ENCODE measurements at places on chromosomes 7 and 10.

GRCh38 chr10:84428711-84429110 lies 100.3 kb downstream of the CCSER2 start:
- no peak for DNase-seq

DNA sequence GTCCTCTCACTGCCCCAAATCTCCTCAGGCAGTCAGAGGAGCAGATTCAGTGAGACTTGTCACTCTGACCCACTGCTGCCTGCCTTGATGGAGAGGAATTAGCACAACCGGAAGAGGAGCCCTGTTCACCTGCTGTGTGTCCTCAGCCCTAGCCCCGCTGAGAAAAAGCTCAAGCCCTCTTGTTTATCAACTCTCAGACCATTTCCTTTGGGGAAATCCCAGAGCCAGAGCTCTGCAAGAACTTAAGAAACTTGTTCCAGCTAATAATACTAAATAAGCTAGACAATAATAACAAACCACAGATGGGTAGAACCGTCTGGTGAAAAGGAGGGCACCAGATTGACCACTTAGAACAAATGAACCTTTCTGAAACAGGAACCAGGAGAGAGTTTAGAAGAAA lies 37.7 kb upstream of the ITGB1 start:
- DNase-seq, result no peak

GRCh38 chr10:22442063-22442462 lies 96.8 kb downstream of the SPAG6 start:
- DNase-seq, result no peak

GRCh38 chr7:131843898-131844331 lies 287.5 kb upstream of the PODXL start:
- DNase-seq, result no peak

DNA sequence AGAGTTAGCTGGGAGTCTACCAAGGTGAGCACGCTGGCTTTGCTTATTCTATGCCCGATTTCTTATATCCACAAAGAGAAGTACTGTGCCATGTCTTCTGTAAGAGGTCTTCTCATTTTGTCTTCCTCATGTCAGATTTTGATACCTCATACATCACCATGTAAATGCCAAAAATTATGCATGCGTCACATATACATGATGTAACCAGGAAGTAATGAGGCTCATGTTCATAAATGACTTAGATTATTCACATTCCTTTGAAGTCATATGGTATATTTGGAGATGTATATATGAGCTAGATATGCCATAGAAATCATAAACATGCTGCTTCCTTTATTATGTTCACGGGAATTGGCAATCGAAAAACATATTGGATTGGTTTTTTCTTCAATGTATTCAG lies 97.7 kb upstream of the CELF2 start:
- no peak for DNase-seq

GRCh38 chr7:47428768-47429472 lies 153.0 kb downstream of the TNS3 start:
- DNase-seq, result no peak

DNA sequence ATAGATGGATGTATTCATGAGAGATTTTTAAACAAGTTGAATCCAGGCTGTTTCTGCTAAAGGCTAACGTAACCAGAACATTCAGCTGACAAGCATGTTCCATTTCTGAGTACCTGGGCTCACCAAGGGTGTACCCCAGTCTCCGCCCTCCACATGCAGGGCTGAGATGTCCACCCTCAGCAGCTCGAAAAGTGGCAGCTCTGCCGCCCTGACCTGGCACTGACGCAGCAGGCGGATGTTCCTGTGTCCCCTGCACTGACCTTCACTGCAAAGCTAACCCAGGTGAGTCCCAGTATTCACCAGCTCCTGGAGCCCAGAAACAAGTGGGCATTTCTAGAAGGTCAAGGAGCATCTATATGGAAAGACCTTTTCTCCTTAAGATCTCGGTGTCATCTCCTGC lies 437.4 kb downstream of the PTPRN2 start:
- DNase-seq, result no peak

- DNase-seq, result no peak
Measured at GRCh38 chr10:26194275-26194674, 22.3 kb upstream of the GAD2 start.

DNA sequence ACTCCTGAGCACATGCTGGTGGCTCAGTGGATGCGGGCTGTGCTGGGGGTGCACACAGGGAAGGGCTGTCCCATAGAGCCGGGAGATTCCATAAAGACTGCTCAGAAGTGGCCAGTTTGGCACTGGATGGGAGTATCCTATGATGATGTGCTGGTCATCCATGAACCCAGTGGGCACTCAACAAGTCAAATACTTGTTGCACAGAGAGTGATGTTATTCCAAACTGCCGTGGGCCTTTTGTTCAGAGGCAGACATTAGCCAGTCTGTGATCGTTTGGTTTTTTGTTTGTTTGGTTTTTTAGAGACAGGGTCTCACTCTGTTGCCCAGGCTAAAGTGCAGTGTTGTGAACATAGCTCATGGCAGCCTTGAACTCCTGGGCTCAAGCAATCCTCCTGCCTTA lies 30.9 kb upstream of the SAMD8 start:
- DNase-seq, result no peak

- DNase-seq, result no peak
Measured at GRCh38 chr10:93916257-93917063, 22.7 kb downstream of the SLC35G1 start.

- no peak for DNase-seq
Measured at GRCh38 chr10:77291596-77292505, 345.8 kb downstream of the KCNMA1 start.

Data from HL-60 (cell line).